ENCODE measurements at places on chromosomes 12 and 14.

DNA sequence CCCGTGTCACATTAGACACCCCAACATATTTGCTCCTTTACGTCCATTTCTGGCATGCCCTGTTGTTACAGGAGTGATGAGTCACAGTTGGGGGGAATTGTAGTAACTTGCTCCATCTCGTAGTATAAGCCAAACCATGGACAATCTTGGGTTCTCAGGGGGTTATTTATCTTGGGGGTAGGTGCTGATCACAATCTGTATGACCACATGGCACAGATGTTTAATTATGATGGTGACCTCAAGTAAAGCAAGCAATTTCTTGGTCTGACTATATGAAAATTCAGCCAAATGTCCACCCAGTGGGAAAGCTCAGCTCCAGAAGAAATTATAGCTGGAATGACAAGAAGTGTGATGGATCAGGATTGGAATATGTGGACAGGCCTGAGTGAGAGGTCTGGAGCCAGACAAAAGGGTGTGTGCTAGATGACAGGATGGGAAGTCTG lies 32.1 kb upstream of the STON2 start:
- ATAC-seq, result no peak

GRCh38 chr12:52295663-52296062 lies 4.3 kb upstream of the KRT81 start:
- ATAC-seq, result no peak

GRCh38 chr12:85688837-85689236 lies 147.4 kb downstream of the RASSF9 start:
- ATAC-seq, result no peak

- ATAC-seq, result no peak
These were observed 71.7 kb downstream of the HMGA2 start for GRCh38 chr12:65895759-65896656.

DNA sequence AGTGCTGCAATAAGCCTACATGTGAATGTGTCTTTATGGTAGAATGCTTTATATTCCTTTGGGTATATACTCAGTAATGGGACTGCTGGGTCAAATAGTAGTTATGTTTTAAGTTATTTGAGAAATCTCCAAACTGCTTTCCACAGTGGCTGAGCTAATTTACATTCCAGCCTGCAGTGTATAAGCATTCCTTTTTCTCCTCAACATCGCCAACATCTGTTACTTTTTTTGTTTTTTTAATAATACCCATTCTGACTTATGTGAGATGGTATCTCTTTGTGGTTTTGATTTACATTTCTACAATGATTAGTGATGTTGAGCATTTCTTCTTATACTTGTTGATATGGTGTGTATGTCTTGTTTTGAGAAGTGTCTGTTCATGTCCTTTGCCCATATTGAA lies 1186.2 kb downstream of the BCL11B start:
- no peak for ATAC-seq

- ATAC-seq, result peak; percentile 95
These were observed 412.9 kb downstream of the RAD51B start for GRCh38 chr14:68232300-68233055.

- no peak for ATAC-seq
These were observed 114.0 kb downstream of the GALC start for GRCh38 chr14:87878959-87879358.

- ATAC-seq, result no peak
These were observed 83.3 kb downstream of the PLXNC1 start for GRCh38 chr12:94231709-94232108.

DNA sequence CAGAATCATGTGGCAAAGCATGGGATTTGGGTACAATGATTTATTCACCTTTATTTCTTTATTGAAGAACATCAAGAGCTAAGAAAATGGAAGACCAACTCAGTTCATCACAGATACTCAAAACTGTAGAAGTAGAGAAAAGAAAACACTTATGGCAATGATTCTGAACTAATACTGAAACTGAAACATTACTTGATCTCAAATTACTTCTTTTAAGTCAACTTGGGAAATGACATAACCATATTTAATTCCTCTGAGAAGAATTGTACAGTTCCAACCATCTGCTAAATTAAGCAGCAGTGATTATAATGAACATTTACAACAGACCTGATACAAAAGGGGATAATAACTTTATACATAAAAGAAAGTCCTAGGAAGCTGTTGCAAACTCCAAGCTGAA lies 466.5 kb downstream of the TMTC2 start:
- ATAC-seq, result no peak

DNA sequence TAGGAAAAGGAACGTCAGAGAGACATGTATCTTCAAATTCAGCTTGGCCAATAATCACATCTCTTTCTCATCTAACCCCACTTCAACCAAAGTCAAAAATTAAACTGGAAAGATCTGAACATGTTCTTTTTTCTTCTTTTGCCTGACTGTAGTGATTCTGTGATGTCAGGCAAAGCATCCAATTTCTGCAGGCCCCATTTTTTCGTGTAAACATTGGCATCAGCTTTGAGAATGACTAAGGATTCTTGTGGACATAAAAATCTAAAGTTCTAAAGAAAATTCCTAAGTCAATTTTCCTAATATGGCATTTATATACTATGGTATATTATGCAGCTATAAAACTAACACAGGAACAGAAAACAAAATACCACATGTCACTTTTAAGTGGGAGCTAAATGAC lies 89.1 kb downstream of the STXBP6 start:
- ATAC-seq, result no peak

DNA sequence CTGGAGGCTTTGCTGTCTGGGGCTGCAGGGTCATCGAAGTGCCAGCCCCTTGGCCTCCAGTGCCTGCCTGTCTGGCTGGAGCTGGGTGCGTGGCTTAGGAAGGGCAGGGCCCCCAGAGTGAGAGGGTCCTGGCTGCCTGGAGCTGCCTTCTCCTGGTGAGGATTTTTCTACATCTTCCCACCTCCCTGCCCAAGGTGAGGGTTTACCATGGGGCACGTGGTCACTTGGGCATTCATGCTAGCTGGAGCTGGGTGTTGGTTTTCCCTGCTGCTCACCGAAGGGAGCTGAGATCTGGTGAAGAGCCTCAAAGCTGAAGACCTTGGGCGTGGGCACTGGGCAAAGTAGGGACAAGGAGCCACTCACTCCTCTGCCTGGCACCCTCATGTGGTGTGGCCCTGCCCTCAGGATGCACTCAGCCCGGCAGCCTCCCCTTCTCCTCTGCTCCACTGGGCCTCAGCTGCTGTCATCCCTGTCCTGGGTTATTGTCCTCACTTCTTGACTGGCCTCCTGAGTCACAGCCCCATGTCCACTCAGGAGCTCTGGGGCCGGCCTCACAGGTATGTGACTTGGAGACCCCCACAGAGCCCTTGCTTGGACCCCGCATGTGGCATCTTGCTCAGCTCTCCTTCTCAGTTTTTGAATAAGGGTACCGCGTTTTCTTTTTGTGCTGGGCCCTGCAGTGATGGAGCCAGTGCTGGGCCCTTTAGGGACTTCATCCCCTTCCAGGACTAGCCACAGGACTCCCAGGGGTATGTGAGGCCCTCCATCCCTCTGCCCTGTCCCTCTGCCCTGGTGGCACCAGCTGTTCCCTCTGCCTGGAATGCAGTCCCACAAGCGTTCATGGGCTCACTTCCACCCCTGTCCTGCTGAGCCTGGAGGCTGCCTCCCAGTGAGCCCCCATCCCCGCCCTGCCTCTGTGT lies 1.6 kb downstream of the CEP170B start:
- no peak for ATAC-seq

DNA sequence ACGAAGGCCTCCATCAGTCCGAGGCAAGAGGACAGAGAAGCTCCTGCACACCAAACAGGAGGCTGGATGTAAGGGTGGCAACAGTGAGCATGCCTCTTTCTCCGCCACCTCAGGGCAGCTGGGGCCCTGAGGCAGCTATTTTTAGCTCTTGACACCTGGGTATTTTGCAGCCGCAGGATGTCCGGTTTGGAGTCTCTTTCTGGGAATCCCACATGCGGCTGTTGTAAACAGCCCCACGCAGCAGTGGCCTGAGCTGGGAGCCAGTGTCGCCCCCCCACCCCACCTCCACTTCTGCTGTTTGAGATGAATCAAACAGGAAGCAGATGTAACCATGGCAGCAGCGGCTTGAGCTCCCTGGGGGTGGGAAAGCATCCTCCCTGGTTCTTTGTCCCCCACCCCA lies 11.7 kb downstream of the HDAC7 start:
- ATAC-seq, result peak; percentile 1

GRCh38 chr14:85578930-85579329 lies 49.0 kb downstream of the FLRT2 start:
- no peak for ATAC-seq

DNA sequence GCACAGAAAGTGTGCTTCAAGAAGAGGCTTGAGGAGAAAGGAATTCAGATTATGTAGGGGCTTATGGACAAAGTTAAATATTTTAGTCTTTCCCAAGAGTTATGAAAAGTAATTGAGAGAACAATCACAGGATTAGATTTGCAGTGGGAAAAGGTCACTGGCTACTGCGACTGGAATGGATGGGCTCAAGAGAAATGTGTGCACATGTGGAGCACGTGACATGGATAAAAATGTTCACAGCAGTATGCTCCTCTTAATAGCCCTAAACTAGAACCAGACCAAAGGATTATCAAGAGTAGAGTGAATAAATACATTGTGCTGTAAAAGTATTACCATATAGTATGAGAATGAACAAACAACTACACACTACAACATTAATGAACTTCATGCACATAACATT lies 78.1 kb downstream of the ABCD2 start:
- ATAC-seq, result no peak

GRCh38 chr12:66044731-66045130 lies 85.8 kb downstream of the LLPH start:
- ATAC-seq, result peak; percentile 95

DNA sequence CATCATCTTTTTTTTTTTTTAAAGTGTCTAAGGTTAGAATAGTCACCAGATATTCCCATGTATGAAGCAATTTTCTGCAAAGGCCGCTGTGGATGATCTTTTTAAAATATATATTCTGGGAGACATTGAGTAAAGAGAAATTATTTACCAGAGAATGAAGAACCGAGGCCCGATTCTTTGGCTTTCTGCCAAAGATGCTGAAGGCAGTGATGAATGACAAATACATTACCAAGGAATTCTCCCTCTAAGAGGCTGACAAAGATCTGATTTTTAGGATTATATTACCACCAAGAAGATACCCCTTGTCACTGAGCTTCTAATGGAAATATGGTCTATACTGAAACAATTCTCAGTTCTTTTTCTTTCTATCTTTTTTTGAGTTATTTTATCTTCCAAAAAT lies 336.8 kb downstream of the NAV3 start:
- no peak for ATAC-seq

- no peak for ATAC-seq
These were observed 13.1 kb upstream of the ANKLE2 start for GRCh38 chr12:132774646-132775275.

- ATAC-seq, result no peak
These were observed 18.6 kb downstream of the LRTM2 start for GRCh38 chr12:1838994-1839365.

- ATAC-seq, result no peak
These were observed 10.9 kb downstream of the SLC38A2 start for GRCh38 chr12:46361667-46362034.

DNA sequence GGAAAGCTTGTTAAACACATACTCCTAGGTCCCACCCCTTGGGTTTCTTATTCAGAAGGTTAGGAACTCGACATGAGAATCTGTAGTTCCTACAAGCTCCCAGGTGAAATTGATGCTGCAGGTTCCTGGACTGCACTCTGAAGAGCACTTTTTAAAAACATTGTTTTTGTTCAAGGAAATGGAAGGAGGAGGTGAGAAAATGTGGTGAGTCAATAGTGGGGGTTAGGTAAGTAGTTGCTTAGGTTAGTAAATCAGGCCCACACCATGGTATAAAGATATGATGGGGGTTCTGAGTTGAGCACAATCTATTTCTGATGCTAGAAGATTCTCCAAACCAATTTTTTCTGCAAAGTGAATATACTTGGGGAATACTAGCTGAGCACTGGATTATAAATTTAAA lies 450.3 kb downstream of the CCDC91 start:
- ATAC-seq, result no peak

DNA sequence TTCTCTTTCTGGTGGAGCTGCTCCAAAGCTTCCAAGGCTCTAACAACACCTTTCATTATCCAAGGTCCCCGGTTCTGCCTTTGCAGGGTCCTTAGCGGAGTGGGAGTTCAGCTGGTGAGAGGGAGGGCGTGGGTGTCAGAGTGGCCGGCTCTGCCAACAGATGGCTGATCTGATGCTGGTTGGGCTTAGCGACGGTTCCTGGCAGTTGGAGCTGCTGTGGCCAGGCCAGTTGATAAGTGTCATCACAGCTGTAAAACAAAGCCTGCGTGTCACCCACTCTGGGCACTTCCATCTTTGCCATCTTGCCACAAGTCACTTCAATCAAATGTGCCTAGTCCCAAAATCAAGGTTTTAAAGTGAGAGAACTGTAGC lies 36.3 kb downstream of the RIN3 start:
- no peak for ATAC-seq

GRCh38 chr12:115828168-115828567 lies 449.3 kb downstream of the MED13L start:
- ATAC-seq, result no peak

DNA sequence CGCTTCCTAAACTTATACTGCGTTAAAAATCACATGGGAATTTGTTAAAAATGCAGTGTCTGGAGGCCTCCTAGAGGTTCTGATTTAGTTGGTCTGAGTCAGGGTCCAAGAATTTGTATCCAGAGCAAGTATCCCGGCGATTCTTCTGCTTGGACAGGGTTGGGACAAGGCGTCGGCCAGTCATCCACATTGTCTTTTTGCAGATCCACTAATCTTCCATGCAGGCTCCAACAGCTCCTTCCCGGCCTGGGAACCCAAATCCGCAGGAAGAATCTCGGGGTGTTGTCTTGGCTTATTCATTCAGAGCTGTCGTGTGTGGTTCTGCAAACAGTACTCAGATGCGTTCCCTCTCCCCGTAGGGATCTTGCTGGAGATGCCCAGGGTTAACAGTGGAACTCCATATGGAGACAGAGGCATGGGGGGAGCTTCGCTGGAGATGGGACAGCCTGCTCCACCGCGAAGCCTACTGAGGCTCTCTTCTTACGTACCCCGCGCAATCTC lies 25.3 kb downstream of the GPRC5D start:
- ATAC-seq, result no peak

- peak; percentile 50 for ATAC-seq
These were observed 1.7 kb downstream of the ANGEL1 start for GRCh38 chr14:76810953-76811400.

DNA sequence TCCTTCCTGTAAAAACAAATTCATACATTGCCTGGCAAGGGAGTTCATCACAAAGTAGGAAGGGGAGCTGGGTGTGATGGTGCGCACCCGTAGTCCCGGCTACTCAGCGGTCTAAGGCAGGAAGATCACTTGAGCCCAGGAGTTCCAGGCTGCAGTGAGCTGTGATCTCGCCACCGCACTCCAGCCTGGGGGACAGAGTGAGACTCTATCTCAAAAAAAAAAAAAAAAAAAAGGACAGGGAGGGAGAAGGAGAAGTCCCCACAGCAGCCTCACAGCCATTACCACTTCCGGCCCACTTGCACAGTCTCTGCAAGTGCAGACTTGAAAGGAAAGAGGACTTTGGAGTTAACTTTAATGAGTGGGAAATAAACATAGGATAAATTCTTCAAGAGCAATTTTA lies 121.0 kb downstream of the FBXL14 start:
- ATAC-seq, result peak; percentile 0

Measured in SK-N-SH treated with all-trans-retinoic acid at 6 μM for 48 hours (cell line).